ENCODE measurements at places on chromosomes 2 and 18.

- no peak for DNase-seq
Measured at GRCh38 chr2:4662161-4662779, 958.9 kb downstream of the DCDC2C start.

GRCh38 chr2:60468382-60469085, 84.9 kb downstream of the BCL11A start:
- DNase-seq, result no peak

- no peak for DNase-seq
Measured at GRCh38 chr18:24497031-24497754, 36.8 kb downstream of the HRH4 start.

DNA sequence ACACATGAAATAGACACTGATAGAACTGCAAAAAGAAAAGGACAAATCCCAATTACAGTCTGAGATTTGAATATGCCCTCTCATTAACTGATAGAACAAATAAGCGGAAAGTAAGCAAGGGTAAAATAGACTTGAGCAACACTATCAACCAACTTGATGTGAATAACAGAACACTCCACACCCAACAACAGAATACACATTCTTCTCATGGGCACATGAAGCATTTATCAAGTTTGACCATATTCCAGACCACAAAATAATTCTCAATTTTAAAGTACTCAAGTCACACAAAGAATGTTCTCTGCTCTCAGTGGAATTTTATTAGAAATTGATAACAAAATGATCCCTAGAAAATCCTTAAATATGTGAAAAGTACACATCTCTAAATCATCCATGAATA, 19.0 kb downstream of the ETAA1 start:
- no peak for DNase-seq

DNA sequence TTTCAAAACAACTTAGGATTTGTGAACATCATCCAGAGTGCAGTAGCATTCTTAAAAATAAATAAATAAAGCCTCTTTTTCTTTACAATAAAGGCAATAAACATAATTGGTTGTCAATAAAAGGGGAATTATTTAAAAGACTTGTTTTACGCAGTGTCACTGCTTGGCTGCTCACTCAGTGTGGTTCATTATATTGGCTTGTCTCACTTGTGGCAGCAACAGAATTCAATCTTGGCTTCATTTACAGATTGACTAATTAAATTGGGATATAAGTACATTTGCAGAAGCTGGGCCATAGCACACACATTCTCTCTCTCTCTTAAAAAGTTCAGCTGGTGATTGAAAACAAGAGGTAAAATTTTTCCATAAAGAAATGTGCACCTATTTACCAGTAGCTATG, 1027.6 kb downstream of the LRP1B start:
- DNase-seq, result no peak

Measured in effector memory CD8-positive, alpha-beta T cell (primary cell).